Psoas muscle (tissue), 8 donors: ENCODE measurements at places on chromosomes 3 and 15. TPM values are rescaled to one million over a fixed set of nuclear protein-coding genes. Genes with fewer than 3 reads are reported as not detected.

Gene LRRC31
- total RNA-seq, result not detected

- no peak for DNase-seq
These were observed 71.4 kb downstream of the MECOM start for GRCh38 chr3:169591983-169592644.

DNA sequence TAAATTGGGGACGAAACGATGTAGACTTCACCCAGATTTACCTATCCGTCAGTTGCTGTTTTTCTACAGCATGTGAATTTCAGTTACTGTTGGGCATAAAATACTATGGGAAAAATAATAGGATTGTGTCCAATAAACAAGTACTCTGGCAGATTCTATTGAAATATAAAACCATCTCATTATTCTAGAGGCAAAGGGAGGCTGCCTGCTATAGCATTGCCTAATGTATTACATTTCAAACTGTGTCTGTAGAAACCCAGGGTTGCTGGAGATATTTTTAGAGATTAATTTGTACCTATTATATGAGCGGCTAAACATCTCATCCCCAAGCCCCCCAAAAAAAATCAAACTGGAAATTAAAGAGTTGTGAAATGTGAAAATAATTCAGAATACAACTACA, 159.6 kb upstream of the IL12A start:
- no peak for DNase-seq

Gene CACNA2D3
- 10.2 TPM for total RNA-seq

Gene TICRR
- not detected for total RNA-seq

- DNase-seq, result no peak
These were observed 409.9 kb upstream of the ALCAM start for GRCh38 chr3:104956620-104957345.
